H54 (cell line): ENCODE measurements at places on chromosomes 6 and 20.
A peak's percentile ranks its signal among the peaks of the same experiment; 100 is the strongest.

DNA sequence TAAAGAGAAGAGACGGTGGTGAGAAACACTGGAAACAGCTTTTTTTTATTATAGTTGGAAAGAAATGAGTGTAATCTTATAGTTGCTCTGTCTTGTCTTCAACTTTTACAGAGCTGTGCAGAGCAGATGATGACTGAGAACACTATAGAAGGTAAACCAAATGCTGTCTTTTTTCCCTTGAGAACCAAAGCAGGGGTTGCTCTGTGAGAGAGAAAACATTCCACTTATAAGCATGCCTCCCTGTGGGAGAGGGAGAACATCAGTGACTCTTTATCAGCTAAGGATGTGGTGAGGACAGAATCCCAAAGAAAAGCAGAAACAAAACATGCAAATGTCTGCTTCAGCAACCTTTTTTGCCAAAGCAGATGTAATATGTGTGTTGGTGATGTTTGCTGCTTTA lies 179.3 kb upstream of the HDDC2 start:
- no peak for DNase-seq

DNA sequence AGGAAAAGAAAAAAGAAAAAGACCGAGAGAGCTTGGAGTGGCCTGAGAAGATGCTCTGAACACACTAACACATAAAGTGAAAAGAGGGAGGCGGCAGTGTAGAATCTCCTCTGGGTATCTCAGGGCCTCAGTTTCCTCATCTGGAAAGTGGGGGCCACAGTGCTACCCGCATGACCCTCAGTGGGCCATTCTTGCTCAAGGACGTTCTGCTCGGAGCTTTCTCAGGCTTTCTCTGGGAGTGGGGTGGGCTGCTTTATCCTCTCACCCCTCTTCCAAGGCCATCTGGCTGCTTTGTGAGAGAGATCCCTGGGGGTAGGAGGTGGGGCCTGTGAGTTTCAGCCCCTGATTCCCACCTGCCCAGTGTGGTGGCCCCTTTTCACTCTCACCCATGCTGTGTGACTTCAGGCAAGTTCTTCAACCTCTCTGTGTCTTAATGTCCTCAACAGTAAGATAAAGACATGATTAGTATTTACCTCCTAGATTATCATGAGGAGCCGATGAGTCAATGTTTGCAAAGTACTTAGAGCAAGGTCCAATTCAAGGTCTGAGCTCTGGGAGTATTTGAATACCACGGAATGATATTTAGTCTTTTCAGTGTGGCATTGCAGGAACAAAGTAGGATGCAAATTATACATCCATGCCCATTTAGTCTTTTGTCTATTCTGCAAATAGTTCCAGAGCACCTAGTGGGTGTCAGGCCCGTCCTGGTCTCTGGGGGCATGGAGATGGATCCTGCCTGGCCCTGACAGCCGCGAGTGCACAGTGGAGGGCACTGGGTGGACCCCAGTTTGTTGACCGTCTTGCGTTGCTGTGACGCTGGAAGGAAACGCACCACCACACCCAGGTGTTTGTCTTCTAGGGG lies 34.3 kb downstream of the SRC start:
- DNase-seq = no peak

DNA sequence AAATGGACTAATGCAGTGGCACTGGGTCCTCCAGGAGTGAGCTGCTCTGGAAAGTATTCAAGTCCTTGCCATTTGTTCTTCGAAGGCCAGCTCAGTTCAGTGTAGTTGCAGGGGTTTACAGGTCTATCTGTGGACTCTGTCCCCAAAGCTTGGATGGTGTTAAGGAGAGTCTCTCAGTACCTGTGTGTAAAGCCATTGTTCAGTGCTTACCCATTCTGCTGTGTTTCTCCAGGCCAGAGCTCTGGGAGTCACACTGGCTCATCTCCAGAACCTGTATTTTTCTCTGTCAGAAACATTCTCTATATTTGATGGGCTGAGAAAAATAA lies 66.6 kb downstream of the DTD1 start:
- no peak for DNase-seq

GRCh38 chr6:49933526-49933925 lies 30.4 kb downstream of the DEFB114 start:
- DNase-seq = no peak

- no peak for DNase-seq
These were observed 99.0 kb upstream of the LAMP5 start for GRCh38 chr20:9415426-9415825.

- DNase-seq = no peak
These were observed 35.9 kb downstream of the CST8 start for GRCh38 chr20:23526850-23527249.

- peak; percentile 77 for DNase-seq
These were observed 44.2 kb upstream of the SUPT3H start for GRCh38 chr6:45421709-45422502.
